Activated CD4-positive, alpha-beta T cell treated with anti-CD3 and anti-CD28 coated beads, Interleukin-2, Interleukin-4, amounts not matched to agents 100 ng/mL and 50 ng/mL, durations not matched to agents 16 hours and 8 hours (primary cell): ENCODE measurements at places on chromosomes 2 and 18.
A peak's percentile ranks its signal among the peaks of the same experiment; 100 is the strongest.

DNA sequence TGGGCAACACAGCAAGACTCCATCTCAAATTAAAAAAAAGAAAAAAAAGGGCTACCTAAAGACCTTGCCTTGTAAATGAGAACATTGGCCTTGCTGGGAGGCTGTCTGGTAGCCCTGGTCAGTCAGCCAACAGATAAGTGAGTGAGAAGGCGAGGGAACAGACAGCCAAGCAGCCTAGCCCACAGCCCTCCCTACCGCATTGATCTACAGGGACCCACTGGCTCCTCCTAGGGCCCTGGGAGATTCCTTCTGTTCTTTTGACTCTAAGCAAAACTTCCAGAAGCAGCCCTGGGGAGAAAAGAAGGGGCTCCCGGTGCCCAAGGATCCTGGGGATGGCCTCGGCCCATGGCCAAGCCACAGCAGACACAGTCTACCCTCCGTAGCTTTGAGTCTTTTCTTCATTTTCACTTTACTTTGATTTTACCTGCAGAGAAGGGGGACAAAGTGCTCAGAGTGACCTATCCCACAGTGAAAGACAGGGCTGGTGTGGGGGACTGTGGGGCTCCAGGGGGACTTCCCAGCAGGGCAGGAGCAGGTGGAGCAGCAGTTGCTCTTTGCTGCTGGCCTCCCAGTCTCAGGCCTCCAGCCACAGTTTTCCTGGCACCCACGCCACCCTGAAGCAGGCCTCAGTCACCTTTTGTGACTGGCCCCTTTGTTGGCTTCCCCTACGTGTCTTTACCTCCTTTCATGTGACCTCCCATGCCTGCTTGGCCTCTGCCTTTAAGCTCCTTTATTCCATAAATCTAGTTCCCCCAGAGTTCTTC, 5.1 kb downstream of the CEP68 start:
- DNase-seq: no peak

DNA sequence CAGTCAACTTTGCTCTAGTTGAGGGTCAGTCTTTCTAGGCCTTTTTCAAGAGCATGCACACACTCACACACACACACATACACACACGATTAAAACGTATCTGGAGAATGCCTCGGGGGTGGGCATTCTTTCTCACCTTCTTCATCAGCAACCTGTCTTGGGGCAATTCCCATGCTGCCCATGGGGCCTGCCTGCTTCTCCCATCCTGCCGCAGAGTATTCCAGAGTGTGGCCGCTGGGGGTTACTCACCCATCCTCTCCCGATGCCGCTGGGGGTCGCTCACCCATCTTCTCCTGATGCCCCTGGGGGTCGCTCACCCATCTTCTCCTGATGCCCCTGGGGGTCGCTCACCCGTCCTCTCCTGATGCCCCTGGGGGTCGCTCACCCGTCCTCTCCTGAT, 10.8 kb upstream of the ALLC start:
- no peak for DNase-seq

DNA sequence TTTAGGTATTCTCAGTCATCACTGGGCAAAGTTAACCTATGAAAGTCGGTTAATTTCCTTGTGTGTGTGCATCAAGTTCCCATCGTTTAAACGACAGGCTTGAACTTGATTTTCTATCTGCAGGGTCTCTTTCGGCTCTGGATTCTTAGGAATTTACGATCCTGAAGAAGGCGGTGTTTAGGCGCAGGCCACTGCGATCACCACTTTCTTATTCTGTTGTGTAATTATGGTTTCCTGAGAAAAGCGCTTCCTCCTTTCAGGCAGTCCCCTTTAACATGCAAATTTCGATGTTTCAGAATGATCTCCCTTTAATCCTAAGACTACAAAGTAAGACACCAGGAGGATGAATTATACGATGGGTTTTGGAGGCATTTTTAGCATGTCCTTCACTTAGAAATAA, 27.9 kb upstream of the MBP start:
- DNase-seq: no peak

GRCh38 chr2:113138428-113139322, 11.3 kb downstream of the IL1RN start:
- DNase-seq: peak; percentile 86

DNA sequence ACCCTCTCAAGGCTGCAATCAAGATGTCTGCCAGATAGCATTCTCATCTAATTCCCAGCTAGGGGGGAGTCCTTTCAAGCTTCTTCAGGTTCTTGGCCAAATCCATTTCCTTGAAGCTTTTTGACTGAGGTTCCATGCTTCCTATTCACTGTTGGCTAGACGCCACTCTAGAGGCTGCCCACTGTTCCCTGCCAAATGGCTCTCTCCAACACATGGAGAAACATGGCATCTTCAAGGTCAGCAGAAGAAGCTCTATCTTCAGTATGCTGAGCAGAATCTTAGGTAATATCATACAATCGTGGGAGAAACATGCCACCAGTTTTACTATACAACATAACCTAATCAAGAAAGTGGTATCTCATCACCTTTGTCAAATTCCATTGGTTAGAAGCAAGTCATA, 1985.1 kb upstream of the CELF4 start:
- no peak for DNase-seq

- no peak for DNase-seq
Measured at GRCh38 chr2:61357681-61358080, 113.2 kb downstream of the USP34 start.

DNA sequence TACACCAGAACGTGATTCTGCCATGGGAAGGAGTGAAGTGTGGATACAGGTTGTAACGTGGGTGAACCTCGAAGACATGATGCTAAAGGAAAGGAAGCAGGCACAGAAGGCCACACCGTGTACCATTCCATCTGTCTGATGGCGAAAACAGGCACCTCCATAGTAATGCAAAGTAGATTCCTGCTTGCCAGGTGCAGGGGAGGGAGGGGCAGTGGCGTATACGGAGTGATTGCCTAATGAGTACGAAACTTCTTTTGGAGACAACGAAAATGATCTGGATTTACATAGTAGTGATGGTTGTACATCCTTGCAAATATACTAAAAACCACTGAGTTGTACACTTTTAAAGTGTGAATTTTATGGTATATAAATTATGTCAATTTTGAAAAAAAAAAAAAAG, 106.7 kb downstream of the GBX2 start:
- no peak for DNase-seq

DNA sequence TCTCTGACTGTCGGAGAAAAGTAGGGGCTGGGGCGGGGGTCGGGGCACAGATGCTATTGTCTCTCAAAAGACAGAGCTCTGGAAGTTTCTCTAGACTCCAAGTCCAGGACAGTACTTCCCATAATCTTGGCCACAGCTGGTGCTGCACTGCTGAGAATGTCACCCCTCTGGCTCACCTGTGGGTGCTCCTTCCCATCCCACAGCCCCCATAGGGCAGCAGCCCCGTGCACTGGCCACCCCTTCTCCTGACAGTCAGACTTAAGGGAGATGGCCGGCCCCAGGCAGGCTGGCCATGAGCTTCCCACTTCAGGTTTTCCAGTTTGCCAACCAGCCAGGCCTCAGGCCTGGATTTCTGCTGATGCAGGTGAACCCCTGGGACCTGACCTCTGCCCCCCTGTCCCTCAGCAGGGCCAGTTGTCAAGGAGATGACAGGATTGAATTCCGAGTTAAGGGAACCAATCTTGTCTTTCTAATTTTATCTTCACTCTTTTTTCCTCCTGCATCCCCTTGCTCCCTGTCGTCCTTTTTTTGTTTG, 30.2 kb upstream of the BOD1L2 start:
- DNase-seq: no peak

GRCh38 chr2:21633466-21633865, 509.7 kb downstream of the TDRD15 start:
- no peak for DNase-seq

DNA sequence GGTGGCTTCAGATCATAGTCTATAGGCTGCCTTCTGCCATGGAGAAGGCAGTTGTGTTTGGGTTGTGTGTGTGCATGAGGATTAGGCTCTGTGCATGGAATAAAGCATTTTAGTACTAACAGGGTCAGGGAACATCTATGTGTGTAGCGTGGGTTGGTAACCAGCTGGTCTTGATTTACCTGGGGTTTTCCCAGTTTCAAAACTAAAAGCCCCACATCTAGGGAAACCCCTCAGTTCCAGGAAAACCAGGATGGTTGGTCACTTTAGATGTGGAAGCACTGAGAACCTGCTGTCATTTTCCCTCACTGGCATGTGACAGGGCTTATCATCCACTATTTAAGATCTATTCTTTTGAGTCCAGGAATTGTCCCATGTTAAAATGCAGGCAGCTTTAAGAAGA, 116.3 kb downstream of the POLE4 start:
- no peak for DNase-seq

DNA sequence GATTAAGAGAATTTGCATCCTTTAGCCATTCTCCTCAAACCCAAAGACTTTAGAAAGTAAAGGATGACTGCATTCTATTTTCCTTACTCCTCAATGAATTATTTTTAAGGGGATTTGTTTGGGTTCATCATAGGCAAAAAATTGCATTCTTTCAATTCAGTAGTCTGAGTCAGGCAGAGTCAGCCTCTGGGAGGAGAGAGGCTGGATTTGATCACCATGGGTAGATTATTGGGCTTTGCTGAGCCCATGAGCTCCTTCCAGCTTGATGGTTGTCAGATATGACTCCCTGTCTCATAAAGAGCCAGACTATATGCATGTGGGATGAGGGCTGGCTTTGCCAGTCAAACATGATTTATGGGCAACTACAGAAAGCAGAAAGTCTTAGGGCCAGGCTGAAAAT, 101.2 kb downstream of the KCNS3 start:
- DNase-seq: no peak

GRCh38 chr2:76861708-76862107, 660.5 kb downstream of the LRRTM4 start:
- no peak for DNase-seq

GRCh38 chr2:61763605-61764034, 90.2 kb downstream of the FAM161A start:
- DNase-seq: no peak

DNA sequence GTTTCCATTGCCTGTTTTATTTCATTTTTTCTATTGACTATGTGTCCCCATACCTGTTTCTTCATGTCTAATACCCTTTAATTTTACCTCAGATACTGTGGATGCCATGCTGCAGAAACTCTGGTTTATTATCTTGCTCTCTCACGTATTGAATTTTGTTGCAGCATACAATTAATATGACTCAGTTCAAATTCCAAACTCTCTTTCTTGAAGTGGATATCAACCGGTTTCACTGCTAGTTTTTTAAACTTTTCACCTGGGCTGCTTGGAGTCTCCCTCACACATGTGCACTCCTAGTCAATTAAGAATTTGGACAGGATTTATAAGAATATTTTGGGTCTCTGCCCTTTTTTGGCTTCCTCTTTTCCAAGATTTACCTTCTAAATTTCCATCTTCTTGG, 70.6 kb upstream of the CAPN13 start:
- no peak for DNase-seq

GRCh38 chr2:85843543-85843942, 45.2 kb downstream of the ST3GAL5 start:
- DNase-seq: no peak

DNA sequence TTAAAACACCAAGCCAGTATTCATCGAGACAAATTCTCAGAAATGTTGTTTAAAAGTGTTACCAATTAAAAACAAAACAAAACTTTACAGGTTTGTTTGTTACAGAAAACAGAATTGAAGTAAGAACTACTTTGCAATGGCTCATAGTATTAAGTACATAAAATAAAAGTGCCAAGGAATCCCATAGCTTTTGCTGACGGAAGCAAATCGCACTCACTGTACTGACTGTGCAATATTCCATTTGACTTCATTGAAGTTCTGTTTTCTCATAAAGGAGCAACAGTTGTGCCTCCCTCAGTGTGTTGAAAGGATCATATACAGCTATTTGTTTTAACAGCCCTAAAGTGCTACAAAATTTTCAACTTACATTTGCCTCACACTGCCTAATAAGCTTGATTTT, 507.8 kb downstream of the SPAG16 start:
- DNase-seq: no peak

DNA sequence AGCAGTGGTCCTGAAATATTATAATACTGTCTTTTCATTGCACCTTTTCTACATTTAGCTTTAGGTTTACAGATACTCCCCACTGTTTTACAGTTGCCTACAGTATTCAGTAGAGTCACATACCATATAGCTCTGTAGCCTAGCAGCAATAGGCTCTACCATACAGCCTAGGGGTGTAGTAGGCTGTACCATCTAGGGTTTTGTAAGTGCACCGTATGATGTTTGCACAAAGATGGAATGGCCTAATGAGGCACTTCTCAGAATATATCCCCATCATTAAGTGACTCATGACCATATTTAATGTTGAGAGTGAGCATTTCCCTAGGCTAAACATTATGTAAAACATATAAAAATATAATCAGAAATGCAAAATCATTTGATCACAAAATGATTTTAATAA, 511.3 kb upstream of the RAB12 start:
- no peak for DNase-seq

GRCh38 chr2:105714141-105714540, 30.6 kb upstream of the NCK2 start:
- DNase-seq: no peak

DNA sequence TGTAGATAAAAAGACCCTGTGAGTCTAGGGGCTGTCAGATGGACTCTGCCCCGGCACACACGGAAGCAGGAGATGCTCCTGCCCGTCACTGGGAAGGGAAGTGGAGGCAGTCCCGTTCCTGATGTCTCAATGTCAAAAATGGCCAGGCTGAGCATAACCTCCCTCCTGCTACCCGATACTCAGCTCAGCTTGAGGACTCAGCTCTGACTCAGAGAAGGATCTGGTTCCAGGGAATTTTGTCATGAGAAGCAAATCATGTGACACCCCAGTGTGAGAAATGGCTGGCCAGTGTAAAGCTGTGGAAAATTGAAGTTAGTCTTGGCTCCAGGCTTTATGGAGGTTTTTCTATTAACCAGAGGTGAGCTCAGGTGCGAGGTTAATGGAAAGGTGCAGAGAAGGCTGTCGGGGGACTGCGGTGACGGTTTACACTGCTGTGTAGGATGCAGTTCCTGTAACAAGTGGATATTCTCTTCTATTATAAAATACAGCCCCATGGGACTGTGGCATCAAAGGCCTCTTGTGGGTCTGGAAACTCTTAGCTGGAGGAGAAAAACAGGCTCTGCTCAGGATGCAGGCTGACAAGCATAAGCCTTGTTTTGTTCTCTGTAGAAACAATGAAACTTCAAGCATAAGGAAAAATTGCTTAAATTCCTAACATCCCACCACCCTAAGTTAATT, 24.7 kb upstream of the AGAP1 start:
- DNase-seq: no peak

GRCh38 chr2:69097891-69098655, 85.1 kb downstream of the ANTXR1 start:
- no peak for DNase-seq

DNA sequence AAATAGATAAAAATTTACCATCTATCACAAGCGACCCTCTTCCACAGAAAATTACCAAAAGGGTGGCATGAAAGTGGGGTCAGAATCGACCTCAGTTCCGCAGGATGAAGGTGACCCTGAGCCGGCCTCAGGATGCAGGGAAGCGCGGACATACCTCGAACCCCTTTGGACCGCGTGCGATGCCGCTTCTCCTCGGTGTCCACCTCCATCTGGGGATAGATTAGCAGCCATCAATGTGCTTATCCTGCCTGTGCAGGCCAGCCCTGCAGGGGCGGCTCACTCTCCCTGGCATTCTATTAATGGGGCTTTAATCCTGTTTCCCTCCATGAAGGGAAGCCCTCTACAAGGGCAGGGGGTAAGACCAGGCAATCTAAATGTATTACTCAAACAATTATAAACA, 235.3 kb upstream of the PXDN start:
- no peak for DNase-seq
